Temporal lobe (tissue), 4 donors: ENCODE measurements at places on chromosomes 5 and 9. TPM values are rescaled to one million over a fixed set of nuclear protein-coding genes. Genes with fewer than 3 reads are reported as not detected.

QRFP gene
- not detected for total RNA-seq

SPATA6L gene
- total RNA-seq: 9.1 TPM

CRB2 gene
- total RNA-seq: 5.4 TPM

C5 gene
- 5.9 TPM for total RNA-seq

SLC6A18 gene
- total RNA-seq: not detected
